ENCODE measurements at places on chromosomes 6 and 20.

DNA sequence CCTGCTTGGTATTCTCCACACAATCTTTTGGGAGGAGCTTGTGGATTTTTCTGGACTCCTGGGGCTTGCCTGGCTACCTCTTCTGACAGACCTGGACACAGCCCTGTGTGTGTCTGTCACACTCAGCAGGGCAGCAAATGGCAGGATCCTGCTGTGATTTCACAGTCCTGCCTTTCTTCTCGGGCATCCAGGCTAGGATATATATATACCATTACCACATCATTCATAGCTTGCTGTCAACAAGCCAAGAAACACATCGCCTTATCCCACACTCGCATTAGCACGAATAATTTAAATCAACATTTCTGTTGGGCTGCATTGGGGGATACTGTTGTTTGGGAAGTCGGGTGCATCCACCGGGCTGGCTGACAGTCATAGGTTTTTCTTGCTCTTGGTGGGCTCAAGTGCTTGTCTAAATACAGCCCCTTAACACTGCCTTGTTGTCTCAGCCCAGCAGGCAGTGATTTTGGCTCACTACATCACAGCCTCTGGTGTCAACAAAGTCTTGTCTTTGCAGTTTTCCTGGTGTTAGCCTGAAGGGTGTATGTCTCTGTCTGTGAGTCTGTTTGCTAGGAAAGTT is 154.9 kb upstream of the FERMT1 start:
- DNase-seq = no peak

DNA sequence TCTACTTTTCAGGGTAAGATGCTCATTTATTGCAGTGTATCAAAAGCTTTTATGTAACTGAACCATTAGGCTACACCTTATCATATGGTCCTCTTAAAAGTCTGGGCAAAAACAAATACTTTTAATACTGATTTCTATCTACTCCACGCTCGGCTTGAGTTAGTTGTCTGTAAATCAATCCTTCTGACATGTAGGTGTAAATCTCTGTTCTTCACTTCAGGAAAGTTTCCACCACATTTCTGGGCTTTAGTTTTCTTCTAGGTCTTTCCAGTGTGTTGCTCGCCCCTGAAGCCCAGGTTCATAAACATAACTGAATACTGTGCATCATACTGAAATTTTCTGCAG is 89.2 kb upstream of the RNF217 start:
- DNase-seq = no peak

DNA sequence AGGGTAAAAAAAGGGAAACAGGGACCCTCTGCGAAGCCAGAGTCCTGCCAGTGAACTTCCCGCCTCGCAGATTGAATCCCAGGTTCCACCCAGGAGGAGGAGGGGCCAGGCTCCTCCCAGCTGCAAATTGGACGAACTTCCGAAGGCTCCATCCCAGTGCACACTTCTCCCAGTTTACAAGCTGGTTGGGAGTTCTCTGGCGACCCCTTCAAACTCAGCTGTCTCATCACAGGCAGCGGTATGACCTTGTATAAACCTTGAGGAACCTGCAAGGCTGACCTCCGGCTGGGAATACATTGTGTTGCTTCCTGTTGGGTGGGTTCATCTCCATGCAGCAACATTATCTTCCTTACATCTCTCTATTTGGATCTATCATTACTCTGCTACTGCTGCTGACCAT is 962.7 kb downstream of the GRIK2 start:
- DNase-seq = no peak

DNA sequence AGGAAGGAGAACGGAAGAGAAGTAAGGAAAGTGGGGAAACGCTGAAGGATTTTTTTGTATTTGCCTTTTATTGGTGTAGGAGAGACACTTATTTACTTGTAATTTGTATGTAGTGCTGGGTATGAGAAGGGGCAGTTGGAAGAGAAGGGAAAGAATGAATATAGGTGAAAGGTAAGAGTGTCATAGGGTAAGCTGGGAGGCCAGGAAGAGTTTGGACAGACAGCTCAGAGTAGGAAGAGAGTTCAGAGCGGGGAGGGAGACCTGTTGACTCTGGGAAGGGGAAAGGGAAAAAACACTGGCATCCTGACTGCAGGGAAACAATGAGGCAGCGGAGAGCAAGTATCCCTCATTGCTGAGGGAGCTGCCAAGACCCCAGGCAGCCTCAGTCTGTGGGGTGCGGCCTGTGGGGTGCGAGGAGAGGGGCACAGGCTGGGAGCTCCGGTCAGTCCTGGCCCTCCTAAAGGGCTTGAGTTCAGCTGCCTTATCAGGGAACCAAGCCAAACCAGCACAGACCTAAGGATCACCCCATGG is 3.1 kb downstream of the TRAF3IP2 start:
- DNase-seq = no peak

DNA sequence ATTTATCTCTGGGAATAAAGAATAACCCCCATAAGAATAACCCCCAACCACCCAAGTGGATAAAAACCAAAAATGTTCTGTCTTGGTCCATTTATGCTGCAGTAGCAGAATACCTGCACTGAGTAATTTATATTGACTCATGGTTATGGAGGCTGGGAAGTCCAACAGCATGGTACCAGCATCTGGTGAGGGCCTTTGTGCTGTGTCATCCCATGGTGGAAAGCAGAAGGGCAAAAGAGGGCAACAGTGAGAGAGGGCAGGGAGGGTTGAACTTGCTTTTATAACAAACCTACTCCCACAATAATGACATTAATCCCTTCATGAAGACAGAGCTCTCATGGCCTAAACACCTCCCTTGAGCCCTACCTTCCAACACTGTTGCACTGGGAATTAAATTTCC is 133.7 kb downstream of the ERMARD start:
- no peak for DNase-seq

- no peak for DNase-seq
These were observed 111.3 kb downstream of the FAM120B start for GRCh38 chr6:170417881-170418280.

DNA sequence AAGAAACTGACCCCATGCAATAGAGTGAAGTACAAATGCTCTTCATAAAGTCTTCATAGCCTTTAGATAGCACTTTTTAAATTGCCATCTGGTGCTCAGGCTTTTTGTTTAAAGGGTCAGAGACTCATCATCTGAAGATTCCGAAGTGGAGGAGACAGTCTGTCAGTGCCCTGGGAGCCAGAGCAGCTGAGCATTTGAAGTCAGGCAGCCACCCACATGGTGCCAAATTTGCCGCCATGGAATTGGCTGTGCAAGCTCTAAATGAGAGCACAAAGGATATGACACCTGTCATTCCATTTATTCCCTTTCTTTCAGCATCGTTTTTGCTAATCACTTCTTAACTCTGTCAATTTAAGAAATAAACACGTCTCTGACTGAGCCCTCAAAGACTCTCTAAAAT is 32.8 kb upstream of the CEP162 start:
- no peak for DNase-seq

All from GM03348 (cell line).